Subcutaneous preadipocyte (primary cell): ENCODE measurements at places on chromosomes 4 and X. TPM values are rescaled to one million over a fixed set of nuclear protein-coding genes. Genes with fewer than 3 reads are reported as not detected.

Gene VCX
- not detected in 2 replicates for total RNA-seq

Gene CXCL8
- 8.0 and 14.3 TPM in 2 replicates for total RNA-seq

Gene COMMD8
- total RNA-seq: 20.9 and 24.8 TPM in 2 replicates

Gene KLKB1
- total RNA-seq: 0.37 TPM in 1 of 2 replicates, not detected in the other

Gene KCNIP4
- total RNA-seq: not detected in 2 replicates

Gene NEUROG2
- total RNA-seq: not detected in 2 replicates

Gene SASH3
- total RNA-seq: not detected in 2 replicates

Gene GC
- not detected in 2 replicates for total RNA-seq

Gene LRAT
- not detected in 2 replicates for total RNA-seq

Gene SPINK2
- total RNA-seq: not detected in 2 replicates

Gene ESX1
- not detected in 2 replicates for total RNA-seq

Gene ZNF157
- total RNA-seq: not detected in 2 replicates

Gene ANK2
- total RNA-seq: 63.3 and 150 TPM in 2 replicates

Gene MAGEB1
- not detected in 2 replicates for total RNA-seq

Gene TMEM31
- total RNA-seq: 0.73 TPM in 1 of 2 replicates, not detected in the other

Gene DUX4
- not detected in 2 replicates for total RNA-seq

Gene PABPC4L
- under 0.01 TPM in 2 replicates for total RNA-seq

Gene CFP
- 0.37 and 0.39 TPM in 2 replicates for total RNA-seq

Gene ANXA3
- 4.7 and 5.9 TPM in 2 replicates for total RNA-seq

Gene RHOXF2
- total RNA-seq: not detected in 2 replicates

Gene OTUD4
- 26.1 and 35.4 TPM in 2 replicates for total RNA-seq

Gene FGG
- total RNA-seq: not detected in 2 replicates

Gene CLDN22
- total RNA-seq: under 0.01 TPM in 1 of 2 replicates, not detected in the other

Gene ETDA
- total RNA-seq: not detected in 2 replicates

Gene GLOD5
- not detected in 2 replicates for total RNA-seq

Gene CHRDL1
- total RNA-seq: 1.4 and 7.3 TPM in 2 replicates

Gene CORIN
- under 0.01 and 0.73 TPM in 2 replicates for total RNA-seq

Gene AASDH
- total RNA-seq: 13.2 and 17.0 TPM in 2 replicates

Gene GPR101
- not detected in 2 replicates for total RNA-seq

Gene TEX13B
- total RNA-seq: not detected in 2 replicates

Gene FRG2
- not detected in 2 replicates for total RNA-seq

Gene WWC2
- 13.6 and 24.8 TPM in 2 replicates for total RNA-seq

Gene GABRG1
- not detected in 2 replicates for total RNA-seq

Gene PRR32
- total RNA-seq: not detected in 2 replicates

Gene DCX
- total RNA-seq: not detected in 2 replicates

Gene LDB2
- 5.1 and 9.2 TPM in 2 replicates for total RNA-seq

Gene DEFB131A
- not detected in 2 replicates for total RNA-seq

Gene SPANXC
- total RNA-seq: not detected in 2 replicates

Gene MAGEA11
- not detected in 2 replicates for total RNA-seq

Gene PPP4R3C
- not detected in 2 replicates for total RNA-seq
